Dorsolateral prefrontal cortex (tissue), 122 donors: ENCODE measurements at places on chromosomes 4 and X. TPM values are rescaled to one million over a fixed set of nuclear protein-coding genes. Genes with fewer than 3 reads are reported as not detected.

GRCh38 chrX:120144178-120144844 is 14.1 kb upstream of the RHOXF2 start:
- DNase-seq = no peak

GRCh38 chr4:168696826-168697225 is 200.0 kb downstream of the PALLD start:
- DNase-seq = no peak

DNA sequence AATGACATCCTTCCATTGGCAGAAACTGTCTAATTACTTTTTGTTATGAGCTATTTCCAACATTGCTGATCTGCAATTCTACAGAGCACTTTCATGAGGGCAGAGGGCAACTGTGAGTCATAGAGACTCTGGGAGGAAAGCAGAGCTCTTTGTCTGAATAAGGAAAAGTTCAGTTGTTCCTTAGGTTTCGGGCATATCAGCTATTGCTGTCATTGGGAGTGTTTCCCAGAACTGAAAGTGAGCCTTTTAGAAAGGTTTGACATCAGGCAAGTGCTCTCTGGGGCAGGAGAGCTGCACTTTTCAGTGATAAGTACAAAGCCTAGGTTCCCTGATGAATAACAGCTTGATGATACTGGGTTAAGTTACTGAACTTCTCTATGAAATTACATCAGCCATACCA is 119.2 kb upstream of the EDNRA start:
- DNase-seq = no peak

DNA sequence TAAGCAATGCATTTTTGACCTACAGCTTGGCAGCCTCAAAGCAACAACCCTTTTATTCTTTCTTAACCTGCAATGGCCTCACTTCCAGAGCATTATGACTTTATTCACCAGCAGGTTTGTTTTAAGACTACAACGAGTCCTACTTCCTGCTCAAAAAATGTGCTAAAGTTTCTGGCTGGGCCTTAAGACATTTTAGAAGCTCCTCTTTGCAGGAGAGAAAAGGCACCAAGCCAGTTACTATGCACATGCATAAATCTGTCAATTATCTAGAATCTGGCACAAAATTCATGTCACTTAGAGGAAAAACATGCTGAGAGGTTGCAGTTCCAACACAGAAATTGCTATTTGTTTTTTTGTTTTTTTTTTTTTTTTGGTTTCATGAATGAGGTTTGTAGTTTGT is 223.0 kb upstream of the EPHA5 start:
- no peak for DNase-seq

DNA sequence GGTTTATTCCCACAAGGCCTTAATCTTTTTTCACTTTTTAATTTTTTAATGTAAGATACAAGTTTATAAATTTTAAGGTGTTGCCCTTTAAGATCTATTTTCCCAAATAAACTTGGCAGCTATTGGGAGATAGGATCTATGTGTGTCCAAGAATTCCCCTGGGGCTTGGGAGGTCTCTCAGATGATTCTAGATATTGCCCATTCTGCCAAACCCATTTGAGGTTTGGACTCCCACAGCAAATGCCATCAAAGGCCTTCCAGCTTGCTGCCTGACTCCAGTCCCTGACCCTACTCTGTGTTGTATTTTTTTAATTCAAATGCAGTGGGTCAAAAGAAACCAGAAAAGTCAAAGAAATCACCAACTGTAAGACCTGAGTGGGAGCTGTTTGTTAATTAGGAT is 120.0 kb upstream of the CHRDL1 start:
- no peak for DNase-seq

DNA sequence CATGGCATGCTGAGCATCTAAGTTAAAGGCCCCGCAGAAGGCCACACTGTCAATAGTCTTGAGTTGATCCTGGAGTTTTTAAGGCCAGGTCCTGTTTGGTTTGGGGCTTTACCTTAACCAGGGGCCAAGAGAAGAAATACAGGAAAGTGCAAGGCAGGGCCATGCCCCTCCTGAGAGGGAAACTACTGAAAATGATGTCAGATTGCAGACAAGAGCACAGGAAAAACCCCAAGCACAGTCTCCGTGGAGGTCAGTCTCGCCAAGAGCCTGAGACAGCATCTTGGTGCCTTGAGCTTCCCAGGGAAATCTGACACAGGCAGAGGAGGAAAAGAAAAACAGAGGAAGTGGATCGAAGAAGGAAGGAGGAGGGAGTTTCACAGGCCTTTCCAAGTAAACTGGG is 32.2 kb upstream of the GATB start:
- DNase-seq = no peak

DNA sequence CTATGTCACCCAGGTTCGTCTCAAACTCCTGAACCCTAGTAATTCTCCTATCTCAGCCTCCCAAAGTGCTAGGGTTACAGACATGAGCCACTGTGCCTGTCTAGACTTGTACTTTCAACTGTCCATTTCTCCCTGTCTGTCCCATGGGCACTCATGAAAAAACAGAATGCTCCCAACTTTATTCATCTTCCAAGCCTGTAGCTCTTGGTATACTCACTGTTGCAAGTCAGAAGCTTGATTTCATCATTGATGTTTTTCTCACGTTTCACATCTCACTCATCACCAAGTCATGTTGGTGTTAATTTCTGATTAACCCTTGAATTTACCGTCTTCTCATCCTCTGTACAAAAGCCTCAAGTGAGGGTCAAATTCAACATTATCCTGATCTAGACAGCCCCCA is 7.3 kb upstream of the SRP72 start:
- DNase-seq = no peak

DNA sequence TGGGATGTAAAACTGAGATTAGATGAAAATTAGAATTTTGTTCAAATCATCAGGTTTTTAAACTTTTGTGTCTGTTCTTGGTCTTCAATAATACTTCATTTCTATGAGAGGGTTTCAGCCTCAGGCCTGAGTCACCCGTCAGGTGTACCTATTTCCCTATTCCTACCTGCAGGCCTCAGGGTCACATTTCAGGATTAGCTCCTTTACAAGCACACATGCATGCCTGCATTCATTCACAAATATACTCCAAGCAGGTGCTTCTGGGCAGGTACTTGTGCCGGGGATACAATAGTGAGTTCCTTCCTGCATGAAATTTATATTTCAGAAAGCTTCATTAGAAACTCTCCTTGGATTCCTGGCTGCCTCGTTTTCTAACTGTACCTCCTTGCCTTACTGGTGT is 114.9 kb downstream of the SHISA3 start:
- no peak for DNase-seq

Gene SPANXN4
- not detected for total RNA-seq

Gene GRIA3
- 123 TPM for total RNA-seq

Gene CENPE
- 0.74 TPM for total RNA-seq

Gene ASB12
- total RNA-seq = 0.43 TPM

Gene ATP11C
- 7.8 TPM for total RNA-seq
